NCI-H1048 (cell line): ENCODE measurements at places on chromosomes 2 and 18.

DNA sequence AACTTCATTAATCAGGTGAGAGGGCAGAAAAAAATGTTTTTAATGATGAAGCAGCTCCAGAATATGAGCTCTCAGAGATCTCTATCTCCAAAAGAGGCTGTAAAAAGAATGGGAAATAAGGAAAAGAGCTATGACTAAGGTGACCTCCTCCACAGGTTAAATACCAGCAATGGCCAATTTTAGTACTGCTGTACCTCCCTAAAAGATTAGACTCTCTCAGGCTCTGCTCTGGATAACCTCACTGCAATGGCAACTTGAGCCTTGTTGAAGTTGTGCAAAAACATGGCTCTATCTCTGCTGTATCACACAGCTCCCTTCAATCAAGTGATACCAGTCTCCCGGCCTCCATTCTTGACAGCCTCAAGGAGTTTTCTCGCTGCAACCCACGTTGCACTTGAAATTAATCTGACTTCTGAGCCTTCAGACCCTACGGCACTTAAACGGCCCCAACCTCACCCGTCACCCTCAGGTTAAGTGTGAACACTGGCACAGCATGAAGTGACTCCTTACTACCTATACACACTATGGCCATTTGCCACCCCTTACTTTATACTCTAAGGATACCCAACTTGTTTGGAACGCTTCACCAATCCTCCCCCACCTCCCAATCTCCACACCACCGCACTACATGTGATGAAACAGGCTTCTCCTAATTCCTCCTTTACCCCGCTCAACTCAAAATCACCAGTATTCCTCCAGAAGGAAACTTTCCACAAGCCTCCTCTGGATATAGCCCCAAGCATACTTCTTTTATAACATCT is 36.3 kb downstream of the SMAD2 start:
- no peak for DNase-seq

- DNase-seq = no peak
These were observed 12.4 kb downstream of the POU3F3 start for GRCh38 chr2:104866122-104866864.

DNA sequence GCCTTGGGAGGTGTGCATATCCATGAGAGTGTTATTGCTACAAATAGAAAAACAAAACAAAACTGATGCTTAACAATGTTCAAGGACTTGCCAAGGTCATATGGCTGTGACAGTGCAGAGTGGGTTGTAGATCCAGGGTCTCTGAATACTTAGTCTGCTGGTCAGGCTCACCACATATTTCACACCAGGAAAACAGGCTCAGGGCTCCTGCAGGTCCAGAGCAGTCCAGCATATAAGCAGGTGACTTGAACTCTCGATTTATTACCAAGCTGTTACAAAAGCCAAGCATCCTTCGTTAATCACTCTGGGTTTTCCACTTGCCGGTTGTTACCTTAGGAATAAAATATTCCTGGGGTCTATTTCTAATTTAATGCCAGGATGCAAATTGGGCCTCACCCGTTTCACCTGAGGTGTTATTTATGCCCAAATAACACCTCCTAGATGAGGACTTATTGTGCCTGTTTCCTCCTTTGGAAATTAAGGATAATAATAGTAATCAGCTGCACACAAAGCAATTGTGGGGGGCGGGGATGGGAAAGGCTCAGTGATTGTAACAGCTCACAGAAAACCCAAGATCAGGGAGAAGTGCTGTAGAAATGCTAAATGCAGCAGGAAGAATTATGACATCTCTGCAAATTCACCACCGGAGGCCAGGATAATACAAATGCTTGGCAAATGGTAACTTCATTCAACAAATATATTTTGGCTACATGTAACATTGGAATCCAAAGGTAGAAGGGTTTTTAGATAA is 72.9 kb downstream of the TMEM182 start:
- DNase-seq = no peak

GRCh38 chr18:23201741-23202140 is 66.5 kb downstream of the CABLES1 start:
- no peak for DNase-seq

DNA sequence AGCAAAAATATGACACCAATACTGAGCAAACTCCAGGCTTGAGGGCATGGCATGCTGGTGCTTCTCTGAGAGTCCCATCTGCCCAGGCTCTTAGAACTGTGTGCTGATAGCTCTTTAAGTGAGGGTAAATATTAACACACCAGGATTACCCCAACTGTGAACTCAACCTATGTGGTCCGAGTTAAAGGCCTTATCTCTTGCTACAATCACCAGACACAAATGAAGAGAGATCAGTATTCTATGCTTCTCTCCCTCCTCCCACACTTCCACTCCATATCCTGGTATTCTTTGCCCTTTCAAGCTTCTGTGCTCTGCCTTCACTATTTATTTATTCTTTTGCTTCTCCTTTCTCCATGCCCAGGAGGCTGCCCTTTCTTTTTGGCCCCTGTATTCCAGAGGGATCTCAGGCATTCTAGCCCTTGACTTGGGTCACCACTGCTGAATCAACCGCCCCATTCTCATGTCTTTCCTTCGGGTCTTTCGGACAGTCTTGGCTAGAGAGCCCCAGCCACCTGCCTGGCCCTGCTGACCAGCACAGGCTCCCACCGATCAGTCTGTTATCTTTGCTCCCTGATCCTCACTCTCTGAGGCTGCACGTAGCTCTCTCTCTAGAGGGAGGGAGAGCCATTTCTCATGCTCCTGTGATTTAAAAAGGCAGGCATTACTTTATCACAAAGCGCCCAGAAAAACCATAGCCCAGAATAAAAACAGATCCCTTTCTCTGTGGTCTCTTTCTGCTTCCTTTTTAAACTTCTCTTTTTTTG is 17.2 kb upstream of the HK2 start:
- no peak for DNase-seq

GRCh38 chr2:150598383-150598782 is 110.9 kb upstream of the RND3 start:
- DNase-seq = no peak

DNA sequence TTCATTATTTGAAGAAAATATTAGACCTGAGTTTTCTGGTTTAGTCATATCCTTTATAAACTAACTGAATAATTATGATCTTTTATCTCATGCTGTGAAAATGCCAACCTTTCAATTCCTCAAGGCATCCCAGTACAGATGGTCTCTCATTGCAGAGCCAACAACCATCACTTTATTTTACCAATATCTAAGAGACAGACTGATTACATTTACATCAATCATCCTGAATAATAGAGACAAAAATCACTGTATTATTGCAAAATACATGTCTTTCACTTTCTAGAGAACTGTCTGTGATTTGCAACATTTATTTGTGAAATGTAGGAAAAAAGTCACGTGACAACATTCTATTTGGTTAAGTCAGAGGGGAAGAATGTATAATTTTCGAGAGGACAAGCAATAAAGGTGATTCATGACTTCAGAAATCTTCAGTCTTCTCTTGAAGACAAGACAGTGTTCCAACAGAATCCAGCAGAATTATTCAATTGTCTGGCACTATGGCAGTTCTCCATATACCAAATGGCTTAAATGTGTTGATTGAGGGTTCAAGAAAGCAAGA is 503.6 kb upstream of the SYT4 start:
- DNase-seq = no peak
